ENCODE measurements at places on chromosomes 4 and X.

DNA sequence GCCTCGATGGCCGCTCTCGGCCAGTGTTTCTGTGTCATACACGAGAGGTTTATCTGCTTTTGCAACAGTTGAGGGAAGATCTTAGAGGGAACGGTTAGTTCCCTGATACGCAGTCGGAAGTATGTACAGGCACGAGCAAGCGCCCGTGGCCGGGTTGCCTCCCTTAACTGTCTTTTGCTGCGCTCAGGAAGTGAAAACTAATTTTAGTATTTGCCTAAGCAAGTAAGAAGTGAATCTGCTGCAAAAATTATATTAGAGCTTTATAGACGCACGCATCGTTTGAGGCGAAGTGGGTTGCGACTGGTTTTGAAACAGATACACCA is 695 bp downstream of the MTM1 start:
- DNase-seq, result no peak

- DNase-seq, result no peak
These were observed 59.3 kb downstream of the FAM114A1 start for GRCh38 chr4:38926896-38927295.

DNA sequence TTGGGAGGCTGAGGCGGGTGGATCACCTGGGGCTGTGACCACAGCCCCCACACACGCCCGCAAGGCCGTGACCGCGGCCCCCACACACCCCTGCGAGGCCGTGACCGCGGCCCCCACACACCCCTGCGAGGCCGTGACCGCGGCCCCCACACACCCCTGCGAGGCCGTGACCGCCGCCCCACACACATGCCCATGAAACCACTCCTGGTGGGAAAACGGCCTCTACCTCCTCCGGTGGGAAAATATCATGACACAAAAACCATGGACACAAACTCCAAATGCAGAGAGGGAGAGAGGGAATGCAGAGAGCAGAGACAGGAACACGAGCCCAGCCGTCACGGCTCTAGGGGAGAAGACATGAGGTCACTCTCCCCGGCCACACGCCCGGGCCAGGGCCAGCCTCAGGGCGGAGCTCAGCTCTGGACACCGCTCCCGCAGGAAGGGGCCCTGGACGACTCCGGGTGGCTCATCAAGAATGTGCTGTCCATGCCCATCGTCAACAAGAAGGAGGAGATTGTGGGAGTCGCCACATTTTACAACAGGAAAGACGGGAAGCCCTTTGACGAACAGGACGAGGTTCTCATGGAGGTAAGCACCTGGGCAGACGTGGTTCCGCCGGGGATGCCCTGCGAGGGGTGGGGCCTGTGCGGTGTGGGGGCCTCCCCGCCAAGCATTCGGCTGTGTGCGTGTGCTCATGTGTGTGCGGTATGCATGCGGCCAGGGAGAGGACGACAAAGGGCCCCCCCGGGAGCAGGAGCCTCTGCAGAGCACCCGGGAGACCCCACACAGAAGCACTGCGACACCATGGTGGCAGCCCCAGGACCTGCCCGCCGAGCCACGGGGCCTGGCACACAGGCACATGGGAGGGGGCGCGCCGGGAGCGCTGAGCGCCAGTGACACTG is 17.4 kb downstream of the ATP5ME start:
- no peak for DNase-seq

DNA sequence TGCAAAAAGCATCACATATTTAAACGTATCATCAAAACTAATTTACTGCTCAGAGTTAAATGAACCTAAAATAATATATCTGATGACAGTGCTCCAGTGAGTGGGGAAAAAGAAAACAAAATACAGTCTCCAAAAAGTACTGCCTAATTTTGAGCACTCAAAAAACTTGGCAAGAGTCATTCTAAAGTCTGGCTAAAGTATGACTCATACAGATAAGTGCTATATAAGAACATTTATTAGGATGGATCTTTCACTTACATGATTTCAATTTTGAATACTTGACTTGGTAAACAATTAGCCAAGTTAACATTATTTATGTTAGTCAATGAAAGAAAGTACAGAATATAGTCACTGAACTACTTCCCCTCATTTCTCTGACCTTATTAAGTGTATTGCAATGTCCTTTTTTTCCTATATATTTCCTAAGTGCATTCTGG is 27.2 kb downstream of the FBXO8 start:
- no peak for DNase-seq

GRCh38 chrX:30570505-30570904 is 7.1 kb downstream of the TASL start:
- DNase-seq, result no peak
